A549 (cell line): ENCODE measurements at places on chromosomes 4 and X. TPM values are rescaled to one million over a fixed set of nuclear protein-coding genes. Genes with fewer than 3 reads are reported as not detected.

The PABPC5 gene
- not detected in 3 replicates for polyA plus RNA-seq

The LDB2 gene
- not detected in 3 replicates for polyA plus RNA-seq

The AKAP4 gene
- polyA plus RNA-seq, result not detected in 3 replicates

DNA sequence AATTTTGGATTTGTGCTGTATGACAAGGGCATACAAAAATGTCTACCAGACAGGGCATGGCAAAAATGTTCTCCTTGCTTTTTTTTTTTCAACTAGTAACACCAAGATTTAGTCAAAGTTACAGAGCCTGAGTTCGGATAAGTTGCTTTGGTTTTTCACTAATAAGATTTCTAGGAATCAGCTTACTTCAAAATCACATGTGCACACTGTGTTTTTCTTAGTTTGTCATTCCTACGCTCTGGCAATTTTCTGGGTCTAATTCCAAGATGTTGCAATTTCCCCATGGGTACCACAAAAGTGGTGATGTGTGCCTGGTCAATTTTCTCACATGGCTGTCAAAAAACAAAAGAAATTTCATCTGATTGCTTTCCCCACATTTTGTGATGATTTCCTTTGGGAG is 6.3 kb downstream of the C1QTNF7 start:
- no peak for DNase-seq

- no peak for DNase-seq
Measured at GRCh38 chr4:5185551-5185950, 134.3 kb downstream of the STK32B start.

DNA sequence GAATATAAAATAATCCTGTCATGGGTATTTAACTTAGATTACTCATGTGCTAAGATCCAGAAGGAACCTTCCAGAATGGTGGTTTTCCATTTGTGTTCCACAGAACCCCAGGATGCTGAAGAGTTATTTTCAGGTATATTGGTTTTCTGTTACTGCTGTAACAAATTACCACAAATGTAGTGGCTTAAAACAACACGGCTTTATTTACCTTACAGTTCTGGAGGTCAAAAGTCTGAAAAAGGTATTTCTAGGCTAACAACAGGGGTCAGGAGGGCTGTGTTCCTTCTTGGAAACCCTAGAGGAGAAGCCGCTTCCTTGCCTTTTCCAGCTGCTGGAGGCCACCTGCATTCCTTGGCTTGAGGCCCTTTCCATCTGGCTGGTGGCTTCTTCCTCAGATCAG is 57.9 kb upstream of the HPSE start:
- DNase-seq, result no peak

DNA sequence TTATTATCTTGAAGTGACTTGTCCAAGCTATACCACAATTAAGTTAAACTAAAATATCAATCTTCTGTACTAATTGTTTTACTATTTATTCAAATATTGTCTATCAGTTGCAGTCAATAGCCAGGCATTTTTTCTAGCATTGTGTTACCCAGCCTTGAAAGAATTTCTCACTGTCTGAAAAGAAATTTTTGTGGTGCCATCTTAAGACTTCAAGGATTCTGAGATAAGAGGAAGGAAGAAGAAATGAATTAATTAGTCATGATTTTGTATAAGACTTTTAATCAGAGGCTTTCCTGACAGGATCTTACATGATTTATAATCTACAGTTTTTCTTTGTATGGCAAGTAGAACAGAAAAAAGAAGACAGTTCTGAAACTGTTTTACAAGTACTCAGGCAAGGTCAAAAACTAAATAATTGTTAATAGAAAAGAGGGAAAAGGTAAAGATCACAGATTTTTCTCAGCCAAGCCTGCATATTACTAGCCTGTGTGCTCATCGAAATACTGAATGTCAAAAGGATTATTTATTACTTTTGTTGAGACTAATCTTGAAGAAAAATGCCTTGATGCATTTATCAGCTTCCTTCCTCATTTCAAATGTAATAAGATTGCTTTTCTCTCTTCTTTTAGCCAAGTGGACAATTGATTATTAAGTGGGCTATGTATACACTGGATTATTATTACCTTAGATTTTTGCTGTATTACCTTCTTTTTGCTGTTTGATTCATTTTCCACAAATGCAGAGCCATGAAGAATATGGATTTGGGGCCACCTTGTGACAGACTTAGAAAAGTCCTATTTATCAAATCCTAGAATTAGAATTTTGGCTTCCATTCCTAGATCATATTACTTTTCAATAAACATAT is 53.8 kb downstream of the CXCL1 start:
- DNase-seq, result no peak

DNA sequence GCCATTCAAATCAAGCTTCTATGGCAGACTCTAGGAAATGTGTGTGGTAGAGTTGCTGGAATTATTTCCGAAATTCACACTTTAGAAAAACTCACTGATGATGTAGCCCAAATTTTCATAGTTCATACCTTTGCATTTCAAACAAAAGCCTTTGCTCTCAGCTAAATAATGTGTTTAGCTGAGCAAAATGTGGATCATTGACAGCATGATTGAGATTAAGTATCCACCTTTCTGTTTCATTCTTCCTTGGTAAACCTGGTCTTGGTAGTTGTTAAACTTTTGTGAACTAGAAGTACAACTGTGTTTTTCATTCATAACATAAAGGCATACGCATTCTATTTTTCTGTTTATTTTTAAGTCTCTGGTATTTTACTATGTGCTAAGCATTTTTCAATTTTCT is 7.2 kb downstream of the PCDH7 start:
- DNase-seq, result no peak

- no peak for DNase-seq
Measured at GRCh38 chr4:185265942-185266341, 56.5 kb downstream of the SNX25 start.

GRCh38 chr4:172657081-172657480 is 511.5 kb upstream of the GALNT7 start:
- DNase-seq, result no peak

- DNase-seq, result no peak
Measured at GRCh38 chr4:20356565-20356964, 104.9 kb downstream of the SLIT2 start.

The USP27X gene
- polyA plus RNA-seq, result 3.9 to 4.8 TPM (median 4.6 TPM) in 3 replicates

The TBC1D9 gene
- polyA plus RNA-seq, result 5.0 to 5.6 TPM (median 5.4 TPM) in 3 replicates

GRCh38 chr4:139672215-139672614 is 6.6 kb downstream of the MGST2 start:
- no peak for DNase-seq

The PNMA3 gene
- 0.10 to 0.26 TPM (median 0.16 TPM) in 3 replicates for polyA plus RNA-seq

- no peak for DNase-seq
Measured at GRCh38 chrX:108171671-108172070, 80.1 kb downstream of the ATG4A start.

DNA sequence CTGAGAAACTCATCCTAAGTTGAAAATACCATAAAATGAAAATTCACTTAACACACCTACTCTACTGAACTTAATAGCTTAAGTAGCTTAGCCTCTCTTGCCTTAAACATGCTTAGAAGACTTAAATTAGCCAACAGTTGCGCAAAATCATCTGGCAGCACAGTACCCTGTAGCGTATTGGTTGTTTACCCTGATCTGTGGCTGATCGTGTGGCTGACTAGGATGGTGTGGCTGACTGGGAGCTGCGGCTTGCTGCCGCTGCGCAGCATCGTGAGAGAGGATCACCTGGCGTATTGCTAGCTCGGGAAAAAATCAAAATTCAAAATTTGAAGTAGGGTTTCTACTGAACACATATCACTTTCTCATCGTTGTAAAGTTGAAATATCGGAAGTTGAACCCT is 6.3 kb downstream of the RUFY3 start:
- no peak for DNase-seq

GRCh38 chrX:155544881-155545280 is 67.9 kb downstream of the TMLHE start:
- no peak for DNase-seq

DNA sequence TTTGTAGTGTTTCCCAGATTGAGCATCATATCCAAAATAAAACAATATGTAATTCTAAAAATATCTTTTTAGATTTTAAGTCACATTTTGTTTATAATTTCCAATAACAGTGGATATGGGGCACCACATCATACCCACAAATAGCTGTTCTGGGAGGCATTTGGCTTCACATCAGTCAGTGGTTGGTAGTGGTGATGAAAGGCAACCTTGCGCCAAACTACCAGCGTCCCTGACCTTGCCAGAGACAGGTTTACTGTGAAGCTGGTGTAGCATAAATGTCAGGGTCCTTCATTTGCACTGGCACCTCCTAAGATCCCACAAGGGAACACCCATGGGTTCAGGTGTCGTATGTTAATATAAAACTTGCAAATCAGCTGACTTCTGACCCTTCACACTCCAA is 222.2 kb downstream of the DCTD start:
- DNase-seq, result no peak

The GAGE2A gene
- polyA plus RNA-seq, result not detected in 3 replicates

The MAGEB17 gene
- polyA plus RNA-seq, result not detected in 3 replicates

The ANXA10 gene
- 2.8 to 4.0 TPM (median 3.1 TPM) in 3 replicates for polyA plus RNA-seq

GRCh38 chrX:20352935-20353336 is 86.2 kb upstream of the RPS6KA3 start:
- DNase-seq, result no peak

The ZBTB49 gene
- polyA plus RNA-seq, result 1.9 to 2.2 TPM (median 2.0 TPM) in 3 replicates

GRCh38 chrX:72142094-72142793 is 10.5 kb upstream of the RTL5 start:
- no peak for DNase-seq

The TMEM156 gene
- 9.2 to 10.9 TPM (median 10.4 TPM) in 3 replicates for polyA plus RNA-seq

DNA sequence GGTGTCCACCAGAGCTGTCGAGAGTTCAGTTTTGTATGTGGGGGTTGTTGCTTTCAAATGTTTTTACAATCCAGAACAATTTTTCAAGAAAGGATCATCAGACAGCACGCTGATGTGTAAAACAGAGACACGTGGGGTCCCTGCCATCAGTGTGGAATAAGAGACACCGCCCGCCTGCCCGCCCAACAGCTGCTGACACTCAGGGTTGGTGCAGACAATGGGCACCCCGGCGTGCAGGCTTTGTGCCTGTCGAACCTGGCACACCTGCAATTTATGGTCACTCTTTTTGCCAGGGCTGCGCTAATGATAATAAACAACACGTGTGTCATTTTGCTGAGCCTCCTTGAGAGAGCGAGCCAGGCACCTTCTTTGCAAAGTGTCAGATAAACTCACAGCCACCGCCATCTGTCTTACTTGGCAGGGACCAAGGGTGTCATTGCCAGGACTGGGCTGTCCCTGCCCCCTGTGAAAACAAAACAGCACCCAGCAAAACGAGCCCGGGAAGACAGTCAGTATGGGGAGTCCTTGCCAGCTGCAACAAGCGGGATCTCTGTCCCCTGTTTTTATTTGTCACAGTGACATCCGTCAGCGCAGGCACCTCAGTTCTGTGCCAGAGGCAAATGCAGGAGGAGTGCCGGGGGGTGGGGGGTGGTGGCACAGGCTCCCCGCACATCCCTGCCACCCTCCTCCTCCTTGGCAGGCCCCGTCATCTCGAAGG is 69.1 kb downstream of the PSAPL1 start:
- no peak for DNase-seq

GRCh38 chrX:67614423-67614822 is 70.6 kb downstream of the AR start:
- peak; percentile 82 for DNase-seq

DNA sequence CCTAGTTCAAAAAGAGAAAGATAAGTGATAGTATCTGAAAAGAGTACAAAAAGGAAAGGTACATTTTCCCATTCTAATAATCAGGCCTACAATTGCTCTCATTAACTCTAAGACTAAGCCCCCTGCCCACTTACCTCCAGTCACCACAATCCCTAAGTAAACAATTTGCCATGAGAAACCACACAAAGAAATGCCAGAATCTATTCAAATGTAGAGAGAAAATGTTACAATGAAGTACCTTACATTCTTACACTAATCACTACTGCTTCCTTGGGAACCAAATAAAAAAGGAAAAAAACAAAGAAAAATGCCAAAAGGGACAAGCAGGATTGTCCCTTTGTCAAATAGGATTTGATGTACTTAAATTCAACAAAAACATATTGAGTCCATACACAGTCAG is 188.2 kb upstream of the NRK start:
- DNase-seq, result no peak

DNA sequence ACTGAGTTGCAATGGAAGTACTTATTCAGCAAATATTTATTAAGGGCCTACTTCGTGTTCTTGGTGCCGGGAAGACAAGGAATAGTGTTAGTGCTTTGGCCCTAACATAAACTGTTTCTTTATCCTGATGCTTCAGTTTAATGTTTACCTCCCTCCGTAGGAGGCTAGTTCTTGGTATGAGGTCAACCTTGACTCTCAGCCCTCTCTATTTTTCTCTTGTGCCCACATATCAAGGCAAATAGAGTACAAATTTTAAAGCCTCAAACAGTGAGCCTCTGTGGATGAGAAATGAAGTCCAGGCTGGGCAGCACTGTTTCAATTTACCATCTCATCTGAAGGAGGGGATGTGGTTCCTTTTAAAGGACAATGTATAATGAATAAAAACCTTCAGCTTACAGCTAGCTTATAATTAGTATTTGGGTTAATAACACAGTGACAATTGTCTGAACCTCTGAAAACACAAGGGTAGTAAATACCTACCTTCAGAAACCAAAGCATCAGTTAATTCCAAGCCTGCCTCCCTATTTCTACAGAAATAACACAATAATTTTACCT is 68.5 kb downstream of the SH3RF1 start:
- no peak for DNase-seq

- no peak for DNase-seq
Measured at GRCh38 chr4:78704981-78705683, 71.0 kb upstream of the BMP2K start.

GRCh38 chrX:15336023-15336413 is 695 bp upstream of the PIGA start:
- peak; percentile 53 for DNase-seq

- DNase-seq, result no peak
Measured at GRCh38 chrX:107348051-107348450, 101.4 kb upstream of the FRMPD3 start.

DNA sequence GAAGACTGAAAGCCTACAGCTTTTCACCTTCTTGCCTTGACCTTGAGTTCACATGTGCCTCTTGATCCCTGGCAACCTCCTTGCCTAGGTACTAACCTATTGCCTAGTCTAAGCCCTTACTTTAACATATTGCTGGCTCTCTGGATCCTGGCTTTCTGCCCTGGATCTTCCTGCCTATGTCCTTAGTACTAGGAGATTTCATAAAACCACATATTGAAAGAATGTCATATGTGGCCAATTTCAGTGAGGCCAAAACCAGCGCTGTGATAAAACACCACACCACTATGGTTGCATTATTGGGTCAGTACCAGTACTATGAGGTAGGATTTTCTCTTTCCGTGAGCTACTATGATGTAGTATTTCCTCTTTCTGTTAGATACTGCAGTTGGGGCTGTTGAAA is 80.4 kb downstream of the CT47B1 start:
- DNase-seq, result no peak

DNA sequence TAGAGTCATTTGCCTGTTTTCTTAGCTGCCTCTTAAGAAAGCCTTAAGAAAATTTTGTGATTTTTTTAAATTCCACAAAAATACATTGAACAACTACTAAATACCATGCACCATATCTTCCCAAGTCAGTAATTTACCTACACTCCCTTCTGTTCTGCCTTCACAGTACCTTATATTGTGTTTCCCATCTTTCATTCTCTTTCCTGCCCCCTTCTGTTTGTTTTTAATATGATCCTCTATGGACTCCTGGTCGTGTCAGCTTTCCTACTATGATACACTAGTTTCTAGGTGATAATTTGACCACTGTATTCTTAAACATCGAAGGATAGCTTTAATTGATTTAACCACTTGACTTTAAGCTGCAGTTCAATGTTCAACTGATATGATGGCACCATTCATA is 297.7 kb upstream of the HAND2 start:
- DNase-seq, result no peak
